Esophagus mucosa (tissue), 1 donor: ENCODE measurements at places on chromosomes 6 and 20. TPM values are rescaled to one million over a fixed set of nuclear protein-coding genes. Genes with fewer than 3 reads are reported as not detected.

The NFS1 gene
- 25.1 TPM for total RNA-seq

GRCh38 chr6:160030103-160030502 lies 61.2 kb downstream of the IGF2R start:
- peak; percentile 90 for ATAC-seq

- ATAC-seq = peak; percentile 63
Observed at GRCh38 chr20:59515013-59515905, 89.1 kb upstream of the PHACTR3 start.

DNA sequence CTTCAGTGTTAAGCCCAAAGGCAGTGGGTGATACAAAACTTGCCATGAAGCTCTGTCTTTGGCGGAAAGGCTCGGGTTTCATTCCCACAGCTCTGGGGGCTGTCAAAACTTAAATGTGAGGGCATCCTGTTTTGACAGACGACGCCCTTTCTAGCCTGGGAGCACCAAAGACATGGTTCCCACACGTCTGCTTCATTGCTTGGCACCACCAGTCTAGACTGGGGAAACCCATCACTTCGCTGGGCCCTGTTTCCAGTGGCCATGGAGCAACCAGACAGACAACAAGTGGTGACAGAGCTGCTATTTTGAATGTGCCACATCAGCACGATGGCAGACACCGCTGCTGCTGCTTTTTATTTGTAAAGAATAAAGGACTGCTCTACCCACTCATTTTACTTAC lies 127.5 kb downstream of the SASH1 start:
- ATAC-seq = no peak

GRCh38 chr6:2982426-2983117 lies 11.2 kb upstream of the SERPINB6 start:
- ATAC-seq = peak; percentile 14

DNA sequence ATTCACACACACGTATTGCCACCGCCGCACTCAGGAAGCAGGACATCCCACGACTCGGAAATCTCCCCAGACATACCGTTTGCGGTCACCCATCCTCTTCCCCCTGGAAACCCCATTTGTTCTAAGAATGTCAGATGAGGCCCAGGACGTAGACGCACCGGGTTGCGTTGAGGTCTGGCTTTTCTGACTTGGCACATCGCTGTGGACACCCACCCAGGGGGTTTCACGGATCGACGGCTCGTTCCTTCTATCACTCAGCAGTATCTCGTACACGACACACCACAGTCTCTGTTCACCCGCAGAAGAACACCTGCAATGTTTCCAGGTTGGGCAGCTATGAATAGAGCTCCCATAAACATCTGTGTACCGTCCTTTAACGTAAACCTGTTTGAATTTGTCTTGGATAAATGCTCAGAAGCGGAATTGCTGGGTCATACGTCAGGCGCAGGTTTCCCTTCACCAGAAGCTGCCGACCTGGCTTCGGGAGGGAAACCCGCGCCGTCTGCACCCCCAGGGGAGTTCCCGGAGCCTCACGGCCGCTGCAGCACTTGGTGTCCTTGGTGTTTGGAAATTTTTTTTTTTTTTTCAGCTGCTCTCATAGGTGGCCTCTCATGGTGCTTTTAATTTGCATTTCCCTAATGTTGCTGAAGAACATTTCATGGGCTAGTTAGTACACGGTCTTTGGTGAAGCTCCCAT lies 9.3 kb upstream of the EEF1A2 start:
- ATAC-seq = no peak
